ENCODE measurements at places on chromosomes 4 and X.
A peak's percentile ranks its signal among the peaks of the same experiment; 100 is the strongest.

DNA sequence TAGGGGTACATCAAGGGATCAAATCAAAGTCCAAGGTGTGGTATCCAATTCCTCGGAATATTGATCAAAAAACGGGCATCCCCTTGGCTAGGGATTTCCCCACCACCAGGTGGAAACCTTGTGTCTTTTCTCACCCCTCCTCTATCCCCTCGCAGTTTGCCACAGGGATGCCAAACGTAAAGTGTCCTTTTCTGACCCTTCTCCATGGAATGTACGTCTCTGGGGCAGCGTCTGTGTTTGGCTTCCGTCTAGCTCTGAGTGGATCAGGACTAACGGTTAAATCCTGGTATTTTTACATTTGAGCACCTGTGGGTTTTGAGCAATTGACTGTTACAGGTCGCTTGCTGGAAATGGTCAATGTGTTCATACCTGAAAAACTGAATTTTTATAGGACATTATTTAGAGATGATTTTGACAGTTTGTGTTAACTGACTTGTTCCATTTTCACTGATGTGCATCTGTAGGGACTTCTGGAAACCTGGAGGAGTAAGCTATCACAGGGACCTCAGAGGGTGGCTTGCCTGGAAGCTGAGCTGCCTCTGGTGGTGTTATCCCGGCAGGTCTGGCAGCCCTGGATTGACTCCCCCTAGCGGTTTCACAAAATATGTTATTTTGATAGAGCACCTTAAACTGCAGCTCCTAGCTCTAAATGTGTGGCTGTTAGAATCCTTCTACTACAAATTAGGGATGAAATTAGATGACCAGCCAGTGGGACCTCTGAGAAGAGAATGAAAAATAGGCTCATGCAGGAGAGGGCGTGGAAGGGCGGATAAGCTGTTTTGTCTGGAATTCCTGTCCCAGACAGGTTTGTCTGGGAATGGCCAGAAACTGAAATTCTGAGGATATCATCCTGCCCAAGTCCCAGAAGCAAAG lies 8.8 kb upstream of the MGST2 start:
- peak; percentile 76 for DNase-seq

GRCh38 chr4:41853973-41854372 lies 81.3 kb upstream of the TMEM33 start:
- DNase-seq, result no peak

DNA sequence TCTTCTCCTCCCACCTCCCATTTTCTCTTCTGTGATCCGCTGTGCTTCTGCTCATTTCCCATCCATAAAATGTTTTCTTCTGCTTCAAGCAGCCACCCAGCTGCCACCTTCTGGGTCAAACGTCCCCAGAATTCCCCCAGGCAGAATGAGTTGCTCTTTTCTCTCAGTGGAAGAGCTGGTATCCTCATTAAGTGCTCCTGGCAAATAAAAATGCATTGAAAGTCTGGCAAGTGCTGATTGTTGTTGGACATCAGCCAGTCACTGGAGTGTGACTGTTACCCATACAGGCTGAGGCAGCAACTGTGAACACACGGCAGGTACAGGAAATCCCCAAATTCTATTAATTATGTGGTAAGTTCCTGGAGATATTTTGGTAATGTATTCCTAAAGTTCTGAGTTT lies 52.6 kb downstream of the LIMCH1 start:
- no peak for DNase-seq

DNA sequence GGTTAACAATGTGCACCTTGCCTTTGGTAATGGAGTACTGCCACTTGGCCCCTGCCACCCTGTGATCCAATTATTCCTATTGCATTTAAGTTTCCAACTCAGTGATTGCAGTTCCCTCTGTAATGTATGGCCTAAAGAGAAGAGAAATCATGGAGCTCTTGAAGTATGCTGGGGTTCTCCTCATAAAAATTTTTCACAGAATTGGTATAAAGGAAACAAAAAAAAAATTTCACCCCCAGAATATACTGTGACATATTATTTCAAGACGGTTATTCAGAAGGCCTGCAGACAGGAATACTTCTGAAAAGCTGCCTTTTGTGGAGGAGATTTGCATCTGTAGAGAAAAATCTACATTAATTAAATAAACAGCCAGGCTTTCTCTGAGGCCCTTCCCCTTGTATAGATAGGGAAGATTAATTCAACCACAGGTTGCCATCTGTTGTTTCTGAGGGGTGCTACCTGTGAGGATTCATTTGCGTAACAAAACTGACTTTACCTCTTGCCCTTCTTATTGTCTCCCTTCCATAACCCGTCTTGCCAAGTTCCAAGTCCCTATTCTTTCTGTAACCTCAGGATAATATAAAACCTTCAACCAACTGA lies 94.8 kb upstream of the LANCL3 start:
- no peak for DNase-seq

- no peak for DNase-seq
These were observed 177.7 kb downstream of the ADAMTS3 start for GRCh38 chr4:72391281-72391680.

DNA sequence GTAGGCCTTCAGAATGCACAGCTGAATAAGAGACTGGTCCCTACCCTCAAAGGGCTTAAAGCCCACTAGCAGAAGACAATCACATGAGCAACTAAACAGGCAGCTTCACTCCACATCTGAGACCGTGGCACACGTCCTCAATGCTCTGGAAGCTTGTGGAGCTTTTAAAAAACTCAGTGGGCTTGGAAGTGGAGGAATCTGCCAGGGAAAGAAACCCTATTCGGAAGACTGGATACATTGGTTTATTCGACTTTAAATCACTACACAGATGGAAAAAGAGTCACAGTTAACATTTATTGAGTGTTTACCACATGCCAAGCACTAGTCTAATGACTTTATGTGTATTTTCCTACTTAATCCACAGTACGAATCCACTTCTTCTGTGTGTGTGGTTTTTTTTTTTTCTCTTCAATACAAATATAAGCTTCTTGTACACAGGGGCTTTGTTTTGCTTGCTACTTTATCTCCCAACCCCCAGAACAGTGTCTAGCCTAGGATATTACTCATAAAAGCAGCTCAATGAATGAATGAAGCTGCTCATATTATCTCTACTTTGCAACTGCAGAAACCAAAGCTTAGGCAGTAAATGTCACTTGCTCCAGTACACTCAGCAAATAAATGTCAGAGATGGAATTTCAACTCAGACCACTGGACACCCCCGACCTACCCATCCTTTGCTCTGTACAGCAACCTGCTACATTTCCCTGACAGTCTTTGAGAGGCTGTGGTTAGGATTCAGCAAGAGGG lies 137.7 kb downstream of the LDB2 start:
- DNase-seq, result no peak

DNA sequence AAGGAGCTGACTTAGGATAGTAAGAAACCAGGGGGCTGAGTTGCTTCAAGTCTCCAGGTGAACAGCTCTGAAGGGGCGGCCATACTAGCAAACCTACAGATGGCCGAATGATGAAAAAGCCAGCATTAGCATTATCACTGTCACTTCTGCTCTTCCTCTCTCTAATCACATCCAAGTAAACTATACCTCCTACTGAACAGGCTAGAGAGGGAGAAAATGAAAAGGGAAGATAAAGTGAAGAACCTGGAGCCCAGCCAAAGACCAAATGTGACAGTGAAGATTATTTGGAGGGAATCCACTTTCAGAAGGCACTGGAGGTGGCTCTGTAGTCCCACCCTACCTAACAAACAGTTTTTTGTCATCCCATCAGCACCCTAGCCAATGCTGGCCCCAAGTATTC lies 50.4 kb upstream of the PRPS1 start:
- DNase-seq, result no peak

DNA sequence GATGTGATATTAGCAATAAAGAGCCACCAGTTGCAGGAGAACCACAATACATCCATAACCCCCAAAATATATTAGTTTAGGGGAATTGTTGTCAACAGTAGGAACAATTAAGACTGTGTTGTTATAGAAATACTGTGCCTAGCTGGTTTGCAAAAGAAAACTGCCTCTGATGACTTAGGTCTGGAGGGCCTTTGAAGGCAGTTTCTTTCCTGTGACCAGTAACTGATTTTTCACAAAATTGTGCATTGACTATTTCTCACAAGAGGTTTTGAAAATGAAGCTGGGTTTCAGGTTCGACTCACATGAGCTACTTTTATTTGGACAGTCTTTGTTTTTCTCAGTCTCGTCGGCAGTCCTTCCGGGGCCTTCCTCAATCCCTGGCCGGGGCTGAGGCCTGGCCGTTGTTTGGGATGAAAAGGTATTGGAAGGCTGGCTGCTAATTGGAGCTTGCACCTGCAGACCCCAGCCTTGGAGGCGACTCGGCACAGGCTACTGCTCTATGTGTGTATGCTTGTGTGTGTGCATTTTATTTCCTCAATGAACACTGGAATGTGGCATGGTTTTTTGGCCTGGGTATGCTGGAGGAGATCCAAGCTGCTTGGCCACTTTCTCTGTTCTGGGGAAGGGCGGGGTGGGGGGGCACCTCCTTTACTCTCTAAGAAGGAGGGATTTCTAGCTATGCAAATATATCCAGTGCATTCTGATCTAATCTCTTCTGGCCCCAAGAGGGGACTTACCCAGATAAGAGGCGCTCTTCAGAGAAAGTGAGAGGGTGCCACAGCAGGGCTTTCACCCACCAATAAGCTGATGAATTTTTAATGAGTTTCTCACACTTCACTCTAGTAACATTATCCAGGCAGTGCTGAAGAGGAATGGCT lies 49.5 kb upstream of the LNX1 start:
- no peak for DNase-seq

GRCh38 chrX:123357941-123358340 lies 173.9 kb downstream of the GRIA3 start:
- DNase-seq, result no peak

- no peak for DNase-seq
These were observed 12.8 kb upstream of the SCD5 start for GRCh38 chr4:82811392-82811791.

GRCh38 chrX:11305641-11306040 lies 12.4 kb downstream of the AMELX start:
- no peak for DNase-seq

GRCh38 chrX:114047558-114047957 lies 536.3 kb upstream of the HTR2C start:
- no peak for DNase-seq

DNA sequence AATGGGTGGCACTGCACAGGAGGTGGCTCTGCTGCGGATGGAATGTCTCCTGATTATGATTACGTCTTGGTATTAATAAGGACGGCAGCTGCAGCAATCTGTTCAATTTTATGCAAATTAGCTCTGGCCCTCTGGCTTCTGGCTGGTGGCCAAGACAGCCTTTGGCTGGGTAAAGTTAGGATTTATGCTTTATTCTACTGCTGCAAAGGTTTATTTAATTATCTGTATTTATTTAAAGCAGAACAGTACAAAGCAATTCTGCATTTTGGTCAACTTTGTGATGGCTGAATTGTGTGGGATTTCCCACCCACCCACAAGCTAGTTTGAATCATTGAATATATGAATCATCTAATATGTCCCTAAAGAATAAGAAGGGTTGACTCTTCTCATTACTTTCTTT lies 745.6 kb upstream of the FAM241A start:
- no peak for DNase-seq

Measured in HTR-8/SVneo (cell line).